ENCODE measurements at places on chromosomes 3 and 15.

GRCh38 chr3:126851934-126852333 is 131.0 kb upstream of the PLXNA1 start:
- DNase-seq = no peak

DNA sequence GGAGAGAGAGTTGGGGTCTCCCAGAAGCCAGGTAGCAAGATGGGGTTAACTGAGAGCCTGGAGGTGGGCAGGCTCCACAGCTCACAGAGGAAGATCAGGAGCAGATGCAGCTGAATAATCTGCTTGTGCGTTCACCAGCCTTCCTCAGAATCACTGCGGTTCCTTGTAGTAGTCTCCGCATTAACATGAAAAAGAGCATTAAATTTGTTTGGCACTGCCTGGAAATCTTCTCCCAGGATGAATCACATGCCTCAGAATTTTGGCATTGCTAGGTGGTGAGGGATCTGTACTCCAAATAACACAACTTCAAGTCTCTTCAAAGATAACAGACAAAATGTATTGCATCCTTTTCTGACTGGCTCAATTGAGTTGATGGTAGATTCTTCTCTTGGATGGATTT is 700.6 kb upstream of the ARRDC4 start:
- no peak for DNase-seq

- DNase-seq = no peak
These were observed 211.1 kb upstream of the STT3B start for GRCh38 chr3:31321620-31322019.

DNA sequence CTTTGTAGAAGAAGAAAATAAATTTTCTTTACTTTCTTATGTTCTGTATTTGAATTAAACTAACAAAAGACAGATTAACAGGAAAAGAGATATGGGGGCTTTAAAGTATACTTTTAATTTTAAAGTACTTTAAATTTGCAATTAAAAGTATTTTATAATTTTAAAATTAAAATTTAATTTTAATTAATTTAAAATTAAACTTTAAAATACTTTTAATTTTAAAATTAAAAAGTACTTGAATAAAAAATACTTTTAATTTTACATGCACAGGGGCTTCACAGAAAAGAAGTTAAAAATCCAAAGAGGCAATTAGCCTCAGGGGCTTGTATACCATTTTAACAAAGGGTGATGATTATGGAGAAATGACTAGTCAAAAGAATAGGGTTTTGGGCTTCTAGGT is 420.5 kb upstream of the TGFBR2 start:
- no peak for DNase-seq

All from D341Med (cell line).